Stimulated activated CD4-positive, alpha-beta T cell treated with anti-CD3 and anti-CD28 coated beads, TNF-alpha, amount 100 ng/mL, for 24 hours (primary cell): ENCODE measurements at places on chromosomes 3 and 15.

- DNase-seq, result no peak
These were observed 157.3 kb downstream of the EPHB1 start for GRCh38 chr3:134952371-134952770.

DNA sequence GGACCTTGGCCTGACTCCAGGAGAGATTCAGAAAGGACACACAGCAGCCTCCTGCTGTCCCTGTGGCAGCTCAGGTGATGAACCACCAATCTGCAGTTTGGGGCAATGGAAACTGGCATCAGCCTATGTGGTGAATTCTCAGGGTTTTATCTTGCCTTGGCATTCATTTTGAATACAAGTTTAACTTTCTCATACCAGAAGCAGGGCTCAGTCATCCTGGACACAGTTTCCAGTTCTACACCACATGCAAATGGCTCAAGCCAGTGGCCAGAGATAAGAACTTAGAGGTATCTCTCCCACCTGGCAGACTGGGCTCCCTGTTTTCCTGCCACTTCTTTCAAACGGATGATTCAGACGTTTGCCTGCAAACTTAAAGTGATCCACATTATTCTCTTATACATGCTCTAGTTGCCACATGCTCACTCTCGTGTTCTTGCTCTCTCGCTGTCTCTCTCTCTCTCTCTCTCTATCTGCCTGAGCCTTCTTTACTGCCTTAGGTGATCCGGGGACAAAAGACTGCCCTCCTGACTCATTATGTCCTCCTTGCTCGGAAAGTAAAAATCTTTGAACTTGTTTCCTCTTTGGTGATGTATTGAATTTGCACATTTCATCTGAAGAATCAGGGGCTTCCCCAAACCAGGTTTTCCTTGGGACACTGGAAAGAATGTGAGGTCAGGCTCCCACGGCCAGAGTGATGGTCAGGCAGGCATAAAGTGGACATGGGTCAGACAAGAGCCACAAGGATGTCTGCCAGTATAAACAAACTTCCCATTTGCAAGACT lies 99.6 kb upstream of the STT3B start:
- DNase-seq, result no peak

- no peak for DNase-seq
These were observed 63.2 kb downstream of the ASB7 start for GRCh38 chr15:100665570-100665969.

- DNase-seq, result no peak
These were observed 75.7 kb upstream of the SLC4A7 start for GRCh38 chr3:27559835-27560234.

DNA sequence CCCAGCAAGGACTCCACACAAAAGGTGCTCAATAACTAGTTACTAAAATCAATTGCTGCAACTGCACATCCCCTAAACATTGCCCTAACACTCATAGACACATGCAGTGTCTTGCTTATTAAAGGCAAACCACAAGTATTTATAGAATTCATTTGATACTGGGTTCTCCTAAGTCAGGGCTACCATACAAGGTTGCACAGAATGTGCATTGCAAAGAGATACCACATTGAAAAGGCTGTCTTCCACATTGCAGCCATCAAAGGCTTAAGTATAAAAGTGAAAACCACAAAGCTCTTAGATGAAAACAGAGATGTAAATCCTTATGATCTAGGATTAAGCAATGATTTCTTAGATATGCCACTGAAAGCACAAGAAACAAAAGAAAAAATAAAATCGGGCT lies 33.6 kb upstream of the TOPAZ1 start:
- DNase-seq, result no peak

DNA sequence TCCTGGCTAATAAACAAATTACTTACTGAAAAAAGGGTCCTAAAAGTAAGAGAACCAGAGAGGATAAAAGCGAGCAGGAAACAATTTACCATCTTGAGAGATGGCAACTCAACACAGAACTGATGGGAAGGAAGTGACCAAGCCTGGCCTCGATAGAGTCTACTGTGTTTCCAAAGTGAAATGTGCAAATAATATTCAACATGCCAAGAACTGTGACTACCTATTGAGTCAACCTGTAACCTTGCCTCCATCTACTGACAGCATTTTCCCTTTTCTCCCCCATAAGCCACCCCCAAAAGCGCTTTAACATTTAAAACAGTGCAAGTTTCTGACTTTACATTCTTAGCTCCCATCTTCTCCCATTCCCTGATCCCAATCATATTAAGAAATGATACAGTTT lies 75.4 kb upstream of the PSMD6 start:
- DNase-seq, result no peak

DNA sequence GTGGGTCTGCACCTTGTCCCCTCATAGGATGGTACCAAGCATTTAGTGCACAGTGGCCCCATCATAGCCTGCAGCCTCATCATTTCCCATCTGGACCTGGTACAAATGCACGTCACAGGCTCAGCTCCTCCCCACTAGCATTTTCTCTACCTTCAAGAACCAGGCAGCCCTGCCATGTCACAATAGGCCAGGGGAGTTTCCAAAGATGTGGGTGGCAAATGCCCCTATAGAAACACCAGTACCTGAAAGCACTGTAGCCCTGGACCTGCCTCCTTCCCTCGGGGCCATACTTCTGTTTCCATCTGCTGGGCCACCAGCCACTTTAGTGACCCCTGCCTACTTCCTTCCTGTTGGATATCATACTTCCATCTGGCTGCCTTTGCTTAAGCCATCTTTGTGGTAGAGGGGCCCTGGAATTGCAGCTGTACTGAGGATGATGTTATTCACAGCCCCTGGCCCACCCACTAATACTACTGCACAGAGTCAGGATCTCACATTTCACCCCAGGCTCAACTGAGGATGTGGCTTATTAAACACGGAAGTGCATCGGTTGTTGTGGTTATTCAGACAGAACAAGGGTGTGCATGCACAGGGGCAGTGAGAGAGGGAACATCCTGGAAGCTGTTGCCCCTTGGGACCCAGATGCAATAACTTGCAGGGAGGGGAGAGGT lies 3.8 kb downstream of the TCTA start:
- peak; percentile 52 for DNase-seq

- no peak for DNase-seq
These were observed 598.9 kb upstream of the GRM7 start for GRCh38 chr3:6262010-6262409.

- no peak for DNase-seq
These were observed 282.0 kb upstream of the VEPH1 start for GRCh38 chr3:157785102-157785826.

DNA sequence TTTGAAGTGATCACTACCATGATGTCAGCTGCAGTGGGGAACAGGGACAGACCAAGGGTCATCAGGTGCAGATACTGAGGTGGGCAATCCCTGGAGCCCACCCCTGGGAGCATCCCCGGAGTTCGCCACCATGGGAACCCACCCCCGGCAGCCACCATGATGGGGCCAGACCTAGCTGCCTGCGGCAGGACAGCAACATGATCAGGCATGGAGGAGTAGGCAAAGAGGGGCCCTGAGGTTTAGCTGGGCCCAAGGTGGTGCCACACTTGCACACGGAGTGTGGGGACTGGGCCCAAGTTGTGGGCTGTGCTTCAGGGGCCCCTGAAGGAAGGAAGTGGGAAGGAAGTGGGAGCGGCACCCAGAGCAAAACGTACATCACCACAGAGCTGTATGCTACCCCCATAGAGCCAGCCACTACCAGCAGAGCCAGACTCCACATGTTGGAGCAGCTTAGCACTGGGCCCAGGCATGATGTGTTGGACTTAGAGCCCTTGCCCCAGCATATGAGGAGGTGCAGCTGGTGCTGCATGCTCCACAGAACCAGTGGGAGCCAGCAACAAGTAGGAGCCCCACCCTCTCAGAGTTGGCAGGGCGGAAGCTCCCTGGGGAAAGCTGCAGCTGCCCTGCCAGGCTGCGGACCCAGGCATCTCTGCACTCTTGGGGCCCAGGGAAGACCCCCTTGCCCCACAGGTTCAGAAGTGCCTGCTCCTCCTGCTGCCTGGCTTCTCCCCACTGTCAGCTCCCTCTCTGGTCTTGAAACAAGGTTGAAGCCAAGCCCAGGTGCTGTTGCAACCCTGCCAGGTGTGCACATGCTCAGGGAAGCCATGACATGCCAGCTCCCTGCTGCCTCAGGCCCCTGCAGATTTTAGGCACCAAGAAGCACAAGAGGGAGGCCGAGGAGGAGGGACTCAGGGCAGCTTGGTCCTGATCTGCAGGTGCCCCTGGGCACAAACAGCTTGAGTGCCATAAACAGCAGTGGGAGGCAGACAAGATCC lies 515.3 kb downstream of the ZBBX start:
- DNase-seq, result no peak

- DNase-seq, result no peak
These were observed 58.4 kb downstream of the MESD start for GRCh38 chr15:80931191-80931590.

DNA sequence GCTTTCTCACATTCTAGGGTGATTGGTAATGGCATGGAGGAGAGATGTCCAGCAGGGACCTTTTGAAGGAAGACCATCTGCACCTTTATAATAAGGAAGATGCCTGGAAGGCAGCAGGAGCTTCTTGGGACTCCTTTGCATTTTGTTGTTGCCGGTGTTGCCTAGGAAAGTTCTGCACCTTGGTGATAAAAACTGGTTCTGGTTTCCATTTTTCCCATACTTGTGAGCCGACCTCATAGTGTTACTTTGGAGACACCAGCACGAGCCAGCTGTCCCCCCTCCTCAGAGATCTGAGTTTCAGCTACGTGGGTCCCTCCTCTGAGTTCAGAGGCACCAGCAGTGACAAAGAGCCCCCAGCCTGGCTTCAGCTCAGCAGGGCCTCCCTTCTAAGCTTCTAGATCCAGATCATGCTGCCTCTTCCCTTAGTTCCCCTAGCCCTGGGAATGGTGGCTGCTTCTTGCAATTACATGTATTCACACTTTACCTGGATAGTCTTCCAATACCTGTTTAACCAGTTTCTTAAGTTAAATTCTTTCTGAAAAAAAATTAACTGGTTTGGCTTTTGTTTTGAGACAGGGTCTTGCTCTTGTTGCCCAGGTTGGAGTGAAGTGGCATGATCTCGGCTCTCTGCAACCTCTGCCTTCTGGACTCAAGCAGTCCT lies 18.0 kb upstream of the FSTL1 start:
- no peak for DNase-seq

GRCh38 chr15:70308011-70308734 lies 210.5 kb upstream of the TLE3 start:
- DNase-seq, result no peak

- DNase-seq, result no peak
These were observed 119.4 kb downstream of the ECT2 start for GRCh38 chr3:172869784-172870518.

GRCh38 chr3:193140381-193140780 lies 100.6 kb upstream of the PLAAT1 start:
- DNase-seq, result no peak

GRCh38 chr3:107543666-107544065 lies 20.9 kb downstream of the BBX start:
- no peak for DNase-seq

DNA sequence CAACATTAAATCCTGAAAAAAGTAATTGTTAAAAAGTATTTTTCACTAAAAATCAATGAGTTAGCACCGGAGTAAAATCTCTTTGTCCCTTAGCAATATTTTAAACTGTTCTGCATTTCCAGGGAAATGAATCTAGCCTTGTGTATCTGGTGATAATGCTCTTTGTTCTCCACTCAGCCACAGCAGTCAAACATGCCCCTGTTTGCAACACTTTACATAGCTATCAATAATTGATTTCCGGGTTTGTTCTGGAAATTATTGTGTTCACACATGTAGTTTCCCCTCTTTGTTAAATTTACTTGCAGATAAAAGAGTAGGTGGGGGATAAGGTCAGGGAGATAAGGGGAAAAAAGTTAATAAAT lies 3.6 kb upstream of the A4GNT start:
- DNase-seq, result no peak

GRCh38 chr15:63856711-63857460 lies 23.1 kb upstream of the HERC1 start:
- DNase-seq, result no peak

GRCh38 chr15:48914717-48915116 lies 36.8 kb downstream of the EID1 start:
- no peak for DNase-seq

GRCh38 chr3:69181592-69182211 lies 59.3 kb upstream of the LMOD3 start:
- no peak for DNase-seq

- no peak for DNase-seq
These were observed 35.2 kb upstream of the SLC2A2 start for GRCh38 chr3:171061749-171062148.

GRCh38 chr3:138137861-138138260 lies 5.7 kb upstream of the A4GNT start:
- DNase-seq, result no peak

GRCh38 chr3:150110097-150110496 lies 139.4 kb upstream of the PFN2 start:
- no peak for DNase-seq

GRCh38 chr3:184361532-184361931 lies at the start of the genes CLCN2 and POLR2H:
Gene CLCN2, minus strand, starts transcription at chr3:184361605. Its CDS starts 126 bp downstream, at chr3:184361479.
Gene POLR2H, plus strand, starts transcription at chr3:184361710. Its CDS starts 1,783 bp downstream, at chr3:184363493.
- DNase-seq, result peak; percentile 17

GRCh38 chr15:68419301-68420175 lies 12.4 kb downstream of the ITGA11 start:
- DNase-seq, result no peak

DNA sequence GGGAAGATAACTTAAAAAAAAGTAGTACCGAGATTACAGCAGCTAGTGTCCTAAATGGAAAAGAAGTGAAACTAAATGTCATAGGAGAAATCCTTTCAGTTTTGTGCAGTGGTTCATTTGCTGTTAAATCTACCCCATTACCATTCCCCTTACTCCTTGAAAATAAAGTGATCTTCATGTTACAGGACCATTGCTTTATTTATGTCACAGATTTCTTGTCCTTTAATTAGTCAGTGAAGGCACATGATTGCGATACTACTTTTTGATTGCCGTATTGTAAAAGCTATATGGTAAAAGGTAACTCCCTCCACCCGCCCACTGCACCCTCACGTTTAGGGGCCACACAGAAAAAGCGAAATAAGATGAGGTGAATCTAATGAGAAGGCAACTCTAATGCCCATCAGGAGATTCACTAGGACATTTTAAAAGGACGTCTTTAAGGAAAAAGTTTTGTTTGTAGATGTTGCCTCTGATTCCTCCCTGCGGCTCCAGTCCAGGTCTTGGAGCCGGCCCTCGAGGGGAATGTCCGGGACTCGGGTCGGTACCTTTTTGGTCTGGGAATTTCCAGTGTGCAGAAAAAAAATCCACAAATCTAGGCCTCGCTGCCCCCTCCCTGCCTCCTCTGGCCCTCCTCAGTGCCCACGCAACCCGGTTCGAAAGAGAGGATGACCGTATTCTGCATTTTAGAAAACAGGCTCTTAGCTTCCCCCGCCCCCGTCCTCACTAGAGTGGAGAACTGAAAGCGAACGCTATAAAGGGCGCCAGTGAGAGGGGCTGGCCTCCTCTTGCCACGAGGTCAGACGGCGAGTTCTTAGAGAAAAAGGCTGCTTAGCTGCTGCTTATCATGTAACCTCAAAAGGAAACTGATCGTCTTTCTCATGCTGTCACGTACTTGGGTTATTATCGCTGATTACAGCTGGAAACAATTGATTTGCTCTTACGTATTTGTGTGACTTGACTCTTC lies 21.8 kb upstream of the NFKBIZ start:
- peak; percentile 84 for DNase-seq

GRCh38 chr3:37546876-37547275 lies 314.8 kb upstream of the CTDSPL start:
- DNase-seq, result no peak

GRCh38 chr3:132342610-132343009 lies 25.4 kb downstream of the ACP3 start:
- DNase-seq, result no peak
